ENCODE measurements at places on chromosomes 2 and 18.
A peak's percentile ranks its signal among the peaks of the same experiment; 100 is the strongest.

DNA sequence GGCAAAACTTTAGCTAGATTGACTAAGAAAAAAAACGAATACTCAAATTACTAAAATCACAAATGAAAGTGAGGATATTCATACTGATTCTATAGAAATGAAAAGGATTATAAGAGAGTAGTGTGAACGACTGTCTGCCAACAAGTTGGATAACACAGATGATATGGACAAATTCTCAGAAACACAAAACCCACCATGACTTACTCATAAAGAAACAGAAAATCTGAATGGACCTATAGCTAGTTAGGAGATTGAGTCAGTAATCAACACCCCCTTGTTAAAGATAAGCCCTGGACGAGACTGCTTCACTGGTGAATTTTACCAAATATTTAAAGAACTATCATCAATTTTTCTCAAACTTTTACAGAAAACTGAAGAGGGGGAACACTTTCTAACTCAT lies 108.8 kb upstream of the TMEM200C start:
- peak; percentile 74 for DNase-seq

GRCh38 chr2:39216346-39217191 lies 27.2 kb downstream of the CDKL4 start:
- DNase-seq, result no peak

- no peak for DNase-seq
These were observed 21.4 kb upstream of the HAAO start for GRCh38 chr2:42813763-42814162.

DNA sequence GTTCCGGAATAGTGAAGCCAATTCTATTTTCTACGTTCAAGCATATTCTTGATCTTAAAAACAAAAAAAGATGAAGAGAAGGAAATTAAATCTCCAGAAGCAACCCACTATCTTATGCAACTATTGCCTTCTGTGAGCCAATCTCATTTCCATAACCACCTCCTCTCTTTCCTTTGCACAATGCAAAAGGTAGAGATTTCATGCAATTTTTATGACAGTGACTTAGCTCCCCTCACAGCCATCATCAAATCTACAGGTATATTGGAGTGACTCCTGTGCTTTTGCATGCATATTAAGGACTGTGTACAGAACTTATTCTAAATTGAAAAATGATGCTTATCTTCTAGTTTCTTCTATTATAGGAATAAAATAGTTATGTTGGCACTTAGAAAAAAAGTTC lies 191.8 kb downstream of the DCC start:
- DNase-seq, result no peak

GRCh38 chr2:79593237-79593867 lies 80.5 kb downstream of the CTNNA2 start:
- no peak for DNase-seq

GRCh38 chr2:133953524-133953923 lies 300.3 kb upstream of the MGAT5 start:
- DNase-seq, result peak; percentile 48

GRCh38 chr2:39705638-39706037 lies 39.9 kb downstream of the TMEM178A start:
- DNase-seq, result no peak

GRCh38 chr2:879540-879939 lies 71.1 kb upstream of the SNTG2 start:
- DNase-seq, result no peak

DNA sequence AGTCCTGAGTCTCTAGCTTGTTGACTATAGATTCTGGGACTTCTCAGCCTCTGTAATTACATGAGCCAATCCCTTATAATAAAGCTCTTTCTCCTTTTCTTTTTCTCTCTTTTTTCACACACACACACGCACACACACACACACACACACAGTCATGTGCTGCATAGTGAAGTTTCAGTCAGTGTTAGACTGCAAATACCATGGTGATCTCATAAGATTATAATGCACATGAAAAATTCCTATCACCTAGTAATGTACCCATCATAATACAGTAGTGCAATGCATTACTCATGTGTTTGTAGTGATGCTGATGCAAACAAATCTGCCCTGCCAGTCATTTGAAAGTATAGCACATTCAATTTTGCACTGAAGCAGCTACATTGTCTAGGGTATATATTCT lies 558.2 kb downstream of the SUCLG1 start:
- DNase-seq, result no peak

DNA sequence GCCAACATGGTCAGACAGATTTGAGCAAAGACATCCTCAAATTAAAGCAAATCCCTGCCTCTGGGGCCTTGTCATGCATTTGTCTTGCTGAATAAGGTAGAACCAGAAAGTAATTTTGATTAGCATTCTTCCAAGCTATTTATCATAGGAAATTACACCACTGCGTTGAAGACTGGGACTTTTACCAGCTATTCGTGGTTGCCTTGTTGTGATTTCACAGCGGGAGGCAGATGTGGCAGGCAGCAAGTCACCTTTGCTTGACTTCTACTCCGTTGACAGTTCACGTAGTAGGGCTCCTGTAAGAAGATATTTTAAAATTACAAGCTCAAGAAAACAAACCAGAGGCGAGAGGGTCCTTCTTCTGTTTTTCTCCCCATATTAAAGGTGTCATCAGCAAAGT lies 80.6 kb downstream of the EN1 start:
- DNase-seq, result no peak

Data from GM12865 (cell line).